ENCODE measurements at places on chromosomes 16 and 17. TPM values are rescaled to one million over a fixed set of nuclear protein-coding genes. Genes with fewer than 3 reads are reported as not detected.

The GID4 gene
- 16.8 TPM for total RNA-seq

The TMEM88 gene
- total RNA-seq: 12.3 TPM

DNA sequence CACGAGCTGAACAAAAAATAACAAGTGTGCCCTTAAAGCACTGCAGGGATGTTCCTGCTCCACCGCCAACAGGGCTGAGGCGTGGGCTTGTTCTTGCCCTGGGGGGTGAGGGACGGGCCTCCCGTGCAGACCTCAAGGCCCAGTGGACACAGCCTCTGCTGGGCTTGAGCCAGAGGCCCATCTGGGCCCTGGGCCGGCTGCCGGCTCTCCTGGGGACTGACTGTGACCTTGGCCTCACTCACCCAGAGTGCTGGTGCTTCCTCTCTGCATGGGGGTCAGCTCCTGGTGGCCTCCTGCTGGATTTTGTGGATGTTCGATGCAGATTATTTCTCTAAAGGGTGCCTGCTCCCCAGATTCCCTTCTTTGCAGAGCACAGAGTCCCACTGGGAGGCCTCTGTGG is 54.2 kb upstream of the CDR2 start:
- H3K4me3 ChIP-seq: no peak overlapping the region
- H3K36me3 ChIP-seq: peaks cover 23% of the 10 kb centered on the region
- H3K4me1 ChIP-seq: no peaks in the 10 kb centered on the region

GRCh38 chr16:11627822-11628457 is 40.3 kb upstream of the SNN start:
- H3K4me3 ChIP-seq: no peak overlapping the region
- H3K4me1 ChIP-seq: peaks cover 18% of the 10 kb centered on the region
- no peaks in the 10 kb centered on the region for H3K36me3 ChIP-seq
- peak overlapping the region; percentile 17 for H3K27ac ChIP-seq

The FOXF1 gene
- 1.8 TPM for total RNA-seq
